ENCODE measurements at places on chromosomes 12 and 14. TPM values are rescaled to one million over a fixed set of nuclear protein-coding genes. Genes with fewer than 3 reads are reported as not detected.

SOAT2 gene
- not detected for polyA plus RNA-seq

C12orf56 gene
- 0.06 TPM for polyA plus RNA-seq

CIDEB gene
- not detected for polyA plus RNA-seq

CFAP54 gene
- polyA plus RNA-seq: 1.1 TPM

KCNC2 gene
- 7.4 TPM for polyA plus RNA-seq

ESYT1 gene
- 19.6 TPM for polyA plus RNA-seq

KLRD1 gene
- 0.52 TPM for polyA plus RNA-seq

PRH2 gene
- not detected for polyA plus RNA-seq

A2M gene
- polyA plus RNA-seq: not detected

SCNN1A gene
- polyA plus RNA-seq: not detected

LMNTD1 gene
- not detected for polyA plus RNA-seq

KRT5 gene
- not detected for polyA plus RNA-seq

GAPDH gene
- 1,838 TPM for polyA plus RNA-seq

ARPC3 gene
- polyA plus RNA-seq: 922 TPM

TMEM179 gene
- polyA plus RNA-seq: 20.3 TPM

CCDC177 gene
- 3.2 TPM for polyA plus RNA-seq

TSHR gene
- polyA plus RNA-seq: not detected

PTPRR gene
- polyA plus RNA-seq: 2.2 TPM

AMIGO2 gene
- polyA plus RNA-seq: 3.6 TPM

VRTN gene
- not detected for polyA plus RNA-seq

CLEC6A gene
- polyA plus RNA-seq: not detected

RNF212B gene
- not detected for polyA plus RNA-seq

IL22 gene
- not detected for polyA plus RNA-seq

NPFF gene
- not detected for polyA plus RNA-seq

C12orf50 gene
- polyA plus RNA-seq: 0.30 TPM

RIMBP2 gene
- 14.6 TPM for polyA plus RNA-seq

TPPP2 gene
- polyA plus RNA-seq: not detected

POTEM gene
- polyA plus RNA-seq: not detected

LRRIQ1 gene
- 11.1 TPM for polyA plus RNA-seq

TAS2R14 gene
- polyA plus RNA-seq: 13.5 TPM

PLCZ1 gene
- not detected for polyA plus RNA-seq

TCL1B gene
- not detected for polyA plus RNA-seq

GSG1 gene
- 3.2 TPM for polyA plus RNA-seq

ALG10B gene
- 5.7 TPM for polyA plus RNA-seq

MMP17 gene
- 93.5 TPM for polyA plus RNA-seq

KRT85 gene
- not detected for polyA plus RNA-seq

C3AR1 gene
- not detected for polyA plus RNA-seq

TIMM9 gene
- 48.3 TPM for polyA plus RNA-seq

NOP9 gene
- 13.0 TPM for polyA plus RNA-seq

RTL1 gene
- not detected for polyA plus RNA-seq

ANO2 gene
- polyA plus RNA-seq: 1.8 TPM

RASSF9 gene
- polyA plus RNA-seq: 0.04 TPM

RBP5 gene
- polyA plus RNA-seq: not detected

DIP2B gene
- polyA plus RNA-seq: 44.0 TPM

KRT78 gene
- not detected for polyA plus RNA-seq

NUDT14 gene
- 33.7 TPM for polyA plus RNA-seq

NAB2 gene
- polyA plus RNA-seq: 16.4 TPM

KLRK1 gene
- polyA plus RNA-seq: 14.9 TPM

CISTR gene
- not detected for polyA plus RNA-seq

CCDC175 gene
- not detected for polyA plus RNA-seq

KANSL2 gene
- polyA plus RNA-seq: 173 TPM

AMDHD1 gene
- 0.20 TPM for polyA plus RNA-seq

PLEKHD1 gene
- not detected for polyA plus RNA-seq
